Fibroblast of skin of right biceps (primary cell): ENCODE measurements at places on chromosomes 5 and 9.
A peak's percentile ranks its signal among the peaks of the same experiment; 100 is the strongest.

DNA sequence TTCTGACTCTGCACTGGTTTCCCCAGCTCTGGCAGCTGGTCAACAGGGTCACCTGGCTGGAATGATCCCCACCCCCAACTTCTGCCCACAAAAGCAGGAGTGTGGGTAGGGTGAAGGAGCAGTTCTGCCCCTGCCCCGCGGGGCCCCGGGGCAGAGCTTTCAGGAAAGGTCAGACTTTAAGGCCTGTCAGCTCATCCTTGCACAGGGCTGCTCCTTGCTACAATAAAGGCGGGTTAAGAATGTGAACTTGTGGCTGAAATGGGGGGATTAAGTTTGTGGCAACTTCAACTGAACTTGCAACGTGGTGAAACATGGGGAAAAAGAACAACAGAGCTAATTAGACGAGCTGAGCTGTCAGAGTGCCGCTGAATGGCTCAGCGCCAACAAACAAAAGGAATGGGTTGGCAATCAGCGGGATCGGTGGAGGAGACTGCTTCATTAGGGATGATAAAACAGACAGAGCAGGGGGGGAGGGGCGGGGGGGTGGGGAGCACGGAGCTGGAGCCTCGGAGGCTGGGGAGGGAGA lies 50.8 kb downstream of the CRB2 start:
- peak; percentile 43 for DNase-seq

GRCh38 chr9:22342491-22343217 lies 104.0 kb upstream of the DMRTA1 start:
- peak; percentile 62 for DNase-seq

- DNase-seq = no peak
Observed at GRCh38 chr9:36045610-36046009, 8.9 kb downstream of the RECK start.

- no peak for DNase-seq
Observed at GRCh38 chr9:1388216-1388615, 338.1 kb downstream of the DMRT2 start.

DNA sequence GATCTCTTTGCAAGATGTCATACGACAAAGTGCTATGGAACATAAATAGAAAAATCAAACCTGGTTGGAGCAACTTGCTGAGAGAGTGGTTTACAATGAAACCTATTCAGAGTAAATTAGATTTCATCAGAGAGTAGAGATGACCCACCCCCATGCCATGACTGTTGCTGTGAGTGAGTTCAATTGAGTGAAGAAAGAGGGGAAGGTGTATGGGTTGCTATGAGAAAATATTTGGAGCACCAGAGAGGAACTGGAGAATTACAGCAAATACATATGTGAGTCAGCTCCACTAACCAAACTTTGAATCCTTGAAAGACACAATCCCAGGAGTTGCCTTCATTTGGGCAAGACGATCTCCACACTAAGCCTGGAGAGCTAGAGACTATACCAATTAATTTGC lies 217.2 kb downstream of the RFX3 start:
- DNase-seq = peak; percentile 8

- DNase-seq = no peak
Observed at GRCh38 chr5:43050384-43050783, 10.3 kb upstream of the ANXA2R start.

GRCh38 chr9:90420768-90421513 lies 221.7 kb downstream of the DIRAS2 start:
- no peak for DNase-seq

- no peak for DNase-seq
Observed at GRCh38 chr9:108396611-108397010, 459.2 kb downstream of the ACTL7B start.

DNA sequence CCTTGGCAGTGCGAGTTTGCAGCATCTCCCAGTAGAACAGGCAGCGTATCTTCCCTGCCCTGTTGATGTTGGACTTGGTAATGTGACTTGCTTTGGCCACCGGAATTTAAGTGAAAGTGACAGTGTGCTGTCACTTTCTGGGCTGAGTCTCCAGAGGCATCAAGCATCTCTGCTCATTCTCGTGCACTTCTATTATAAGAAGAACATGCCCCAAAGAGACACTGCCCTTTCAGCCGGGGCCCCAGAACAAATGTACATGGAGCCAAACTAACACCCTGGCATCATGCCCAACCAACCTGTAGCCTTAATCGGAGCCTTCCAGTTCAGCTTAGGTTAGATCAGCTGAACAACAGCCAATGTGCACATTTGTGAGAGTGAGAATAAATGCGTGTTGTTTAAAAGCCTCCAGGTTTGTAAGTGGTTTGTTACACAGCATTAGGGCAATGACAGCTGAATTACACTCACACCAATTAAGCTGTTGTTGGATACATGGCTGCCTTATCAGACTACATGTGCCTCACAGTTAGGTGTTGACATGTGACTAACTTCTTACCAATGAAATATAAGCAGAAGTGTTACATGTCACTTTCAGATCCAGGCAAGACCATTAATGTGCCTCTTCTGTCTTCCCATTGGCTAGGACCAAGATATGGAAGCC lies 22.1 kb upstream of the FRMD3 start:
- no peak for DNase-seq

- DNase-seq = peak; percentile 43
Observed at GRCh38 chr5:50751064-50751657, 84.7 kb downstream of the PARP8 start.

DNA sequence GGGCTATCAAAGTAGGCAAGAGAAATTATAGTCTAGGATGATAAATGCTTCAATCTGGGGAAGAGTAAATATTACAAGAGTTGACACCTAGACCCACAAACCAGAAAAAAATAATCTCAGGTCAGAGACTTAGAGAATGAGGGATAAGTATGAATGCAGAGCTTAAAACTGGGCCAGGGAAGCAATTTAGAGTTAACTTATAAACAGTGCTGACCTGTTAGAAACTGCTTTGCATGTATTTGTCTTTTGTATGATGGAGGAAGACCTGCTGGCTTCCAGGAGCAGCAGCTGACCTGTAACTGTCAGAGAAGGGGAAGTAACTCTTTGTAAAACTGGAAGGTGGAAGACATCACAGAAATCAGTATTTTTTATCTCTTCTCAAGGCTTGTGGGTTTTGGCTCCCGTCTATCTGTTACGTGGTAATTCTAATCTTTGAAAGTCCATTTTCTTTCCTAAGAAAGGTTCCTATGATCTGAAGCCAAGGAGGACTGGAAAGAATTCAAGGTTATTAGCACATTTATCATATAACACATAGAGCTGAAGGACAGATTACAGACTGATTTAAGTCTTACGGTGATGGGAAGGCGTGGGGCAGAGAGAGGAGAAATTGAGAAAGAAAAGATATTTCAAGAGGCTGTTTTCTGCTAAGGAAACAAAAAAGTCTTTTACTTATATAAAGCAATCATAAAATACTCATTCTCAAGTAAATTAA lies 114.7 kb upstream of the ADAMTS19 start:
- no peak for DNase-seq

GRCh38 chr9:7639471-7639870 lies 160.1 kb downstream of the DMAC1 start:
- no peak for DNase-seq

DNA sequence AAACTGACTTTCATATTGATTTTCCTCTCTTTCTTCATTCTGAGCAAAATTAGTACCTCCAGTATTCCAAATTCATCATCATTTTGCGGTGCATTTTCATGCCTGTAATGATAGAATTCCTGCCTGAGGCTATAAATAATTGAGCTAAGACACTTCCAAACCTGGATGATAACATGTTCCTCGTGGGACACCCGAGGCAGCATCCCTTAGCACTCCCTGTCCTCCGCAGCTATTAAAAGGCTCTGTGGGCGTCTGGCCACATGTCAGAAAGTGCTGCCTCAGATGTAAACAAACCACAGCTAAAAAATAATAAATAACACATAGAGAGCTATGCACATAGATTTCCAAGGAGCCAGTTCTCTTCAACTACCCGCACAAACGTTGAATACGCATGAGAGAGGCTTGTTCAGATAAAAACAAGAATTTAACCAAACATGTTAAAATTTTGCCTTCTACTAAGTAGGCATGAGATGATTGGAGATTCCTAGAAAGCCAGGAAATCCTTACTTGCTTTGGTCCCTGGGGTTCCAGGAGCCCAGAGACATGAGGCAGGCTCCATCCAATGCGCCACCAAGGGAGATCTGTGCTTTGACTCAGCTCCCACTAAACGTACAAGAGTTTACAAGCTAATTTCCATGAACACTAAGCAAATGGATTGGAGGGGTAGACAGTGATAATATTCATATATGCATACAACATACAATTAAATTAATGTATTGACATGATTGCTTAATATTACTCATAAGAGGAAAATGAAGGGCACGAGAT lies 82.7 kb downstream of the SHC3 start:
- DNase-seq = no peak

- no peak for DNase-seq
Observed at GRCh38 chr5:116763987-116764866, 189.6 kb upstream of the SEMA6A start.

- no peak for DNase-seq
Observed at GRCh38 chr5:135743181-135743580, 91.3 kb upstream of the SLC25A48 start.

GRCh38 chr5:128613128-128613527 lies 75.1 kb upstream of the FBN2 start:
- DNase-seq = no peak

- no peak for DNase-seq
Observed at GRCh38 chr5:122929001-122929400, 83.6 kb downstream of the SNX24 start.

- DNase-seq = no peak
Observed at GRCh38 chr9:3852545-3852944, 326.7 kb upstream of the RFX3 start.

GRCh38 chr5:119541716-119542115 lies 87.6 kb upstream of the FAM170A start:
- DNase-seq = no peak

DNA sequence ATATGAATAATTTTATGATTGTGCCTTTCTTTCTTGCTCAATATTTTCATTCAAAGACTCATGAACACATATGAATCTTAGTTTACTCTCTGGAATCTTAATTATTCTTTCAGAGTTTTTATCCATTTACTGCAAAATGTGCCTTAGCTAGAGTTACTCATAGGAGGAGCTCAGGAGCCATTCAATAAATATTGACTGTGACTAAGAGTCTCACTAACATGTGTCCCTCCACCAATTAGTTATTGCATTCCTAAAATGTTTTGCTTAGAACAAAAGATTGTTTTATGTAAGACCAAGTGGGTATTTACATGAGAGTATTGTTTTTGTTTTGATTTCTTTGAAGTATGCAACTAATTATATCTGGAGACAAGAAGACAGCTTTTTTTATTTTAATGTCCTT lies 218.4 kb upstream of the MAST4 start:
- no peak for DNase-seq

DNA sequence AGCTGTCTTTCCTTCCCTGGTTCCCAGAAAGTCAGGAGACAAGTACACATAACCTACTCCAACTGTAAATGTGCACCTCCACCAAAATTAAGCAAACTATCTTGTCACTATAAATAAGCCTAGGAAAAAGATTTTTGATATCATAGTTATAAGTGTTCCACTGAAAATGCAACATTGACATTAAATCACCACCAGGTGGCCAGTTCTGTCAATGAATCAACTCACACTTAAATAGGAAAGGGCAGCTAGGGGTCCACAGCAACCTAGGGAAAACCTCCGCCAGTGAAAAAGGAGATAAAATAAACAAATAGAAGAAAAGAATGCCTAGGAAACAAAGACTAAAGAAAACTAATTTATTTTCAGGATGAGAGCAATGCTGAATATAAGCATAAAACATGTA lies 243.0 kb upstream of the PTPRD start:
- peak; percentile 5 for DNase-seq
